ENCODE measurements at places on chromosomes 2 and 18. TPM values are rescaled to one million over a fixed set of nuclear protein-coding genes. Genes with fewer than 3 reads are reported as not detected.

SIX3 gene
- not detected for total RNA-seq

LBX2 gene
- total RNA-seq: 0.98 TPM

NOL4 gene
- not detected for total RNA-seq

PLA2R1 gene
- 17.0 TPM for total RNA-seq

CYP1B1 gene
- total RNA-seq: 5.6 TPM

GAD1 gene
- not detected for total RNA-seq

PELI1 gene
- total RNA-seq: 53.0 TPM

Measured in dermis blood vessel endothelial cell (primary cell).